CD4-positive, alpha-beta T cell (primary cell): ENCODE measurements at places on chromosomes 5 and 9.

GRCh38 chr5:141605523-141606277 is 13.1 kb downstream of the DIAPH1 start:
- peak; percentile 75 for DNase-seq

DNA sequence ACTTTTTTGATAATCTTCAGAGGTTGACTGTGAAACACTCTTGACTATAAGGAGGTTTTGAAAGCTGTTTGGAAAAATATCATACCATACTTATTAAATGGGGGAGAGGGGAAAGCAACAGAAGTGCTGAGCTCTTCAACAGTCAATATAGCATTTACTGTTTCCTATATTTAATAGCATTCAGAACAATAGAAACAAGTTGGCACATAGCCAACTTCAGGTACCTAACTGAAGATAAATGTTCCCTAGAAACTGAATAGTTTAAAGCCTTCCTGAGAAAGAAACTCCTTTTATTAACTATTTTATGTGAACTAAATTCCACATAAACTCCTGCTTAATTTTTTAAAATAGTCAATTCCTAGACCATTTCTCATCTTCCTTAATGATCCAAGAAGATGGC is 26.3 kb downstream of the SLC31A1 start:
- no peak for DNase-seq

DNA sequence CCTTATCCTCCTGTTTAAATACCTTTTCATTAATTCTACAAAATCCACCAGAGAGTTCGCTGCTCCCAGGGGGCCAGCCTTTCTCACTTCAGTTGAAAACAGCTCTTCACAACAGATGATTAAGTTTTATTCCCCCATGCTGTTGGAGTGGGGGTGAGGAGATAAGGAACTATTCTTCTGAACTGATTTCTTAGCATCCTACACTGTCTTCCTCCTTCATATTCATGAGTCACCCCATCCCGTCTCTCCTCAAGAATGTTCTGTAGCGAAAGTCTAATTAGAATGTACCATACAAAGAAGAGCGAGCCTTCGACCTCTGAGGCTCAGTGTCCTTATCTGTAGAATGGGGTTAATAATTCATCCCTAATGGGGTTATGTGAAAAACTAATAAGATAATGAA is 138.0 kb downstream of the PIK3R1 start:
- no peak for DNase-seq

DNA sequence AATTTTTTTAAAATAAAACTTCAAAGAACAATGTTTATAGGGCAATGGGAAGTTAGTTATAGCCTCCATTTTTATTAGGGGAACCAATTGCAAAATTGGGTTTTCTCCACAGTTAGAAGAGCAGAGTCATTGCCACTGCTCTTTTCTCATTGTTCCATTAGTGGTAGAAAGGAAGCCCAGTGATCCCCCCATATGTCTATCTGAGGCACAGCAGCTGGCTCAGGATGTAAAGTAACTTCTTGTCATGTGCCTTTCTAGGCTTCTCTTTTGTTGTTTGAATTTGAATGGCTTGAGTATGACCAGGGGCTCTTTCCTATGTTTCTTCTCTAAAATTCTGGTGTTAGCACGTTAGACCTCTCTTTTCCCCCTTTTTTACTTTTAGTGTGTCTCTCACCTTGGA is 61.2 kb downstream of the UBAP1 start:
- DNase-seq, result no peak

DNA sequence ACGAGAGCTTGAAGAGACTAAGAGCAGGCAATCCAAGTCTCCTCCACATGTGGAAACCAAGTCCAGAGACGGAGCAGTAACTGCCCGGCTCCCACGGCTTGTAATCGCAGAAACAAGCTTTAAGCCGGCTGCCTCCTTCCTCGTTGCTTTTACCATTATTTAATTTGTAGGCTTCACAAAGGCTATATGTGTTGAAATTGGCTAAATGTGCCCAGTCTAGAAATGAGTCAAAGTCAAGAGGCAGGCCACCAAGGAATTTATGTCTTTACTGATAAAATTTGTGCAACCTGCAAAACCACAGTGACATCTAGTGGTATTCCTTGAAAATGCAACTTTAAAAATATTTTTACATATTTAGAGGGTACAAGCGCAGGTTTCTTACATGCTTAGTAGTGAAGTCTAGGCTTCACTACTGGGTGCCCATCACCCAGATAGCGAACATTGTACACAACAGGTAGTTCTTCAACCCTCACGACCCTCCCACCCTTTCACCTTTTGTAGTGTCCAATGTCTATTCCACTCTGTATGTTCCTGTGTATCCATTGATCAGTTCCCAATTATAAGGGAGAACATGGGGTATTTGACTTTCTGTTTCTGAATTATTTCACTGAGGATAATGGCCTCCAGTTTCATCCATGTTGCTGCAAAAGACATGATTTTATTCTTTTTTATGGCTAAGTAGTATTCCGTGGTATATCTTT is 33.5 kb upstream of the EBF1 start:
- DNase-seq, result no peak
